ENCODE measurements at places on chromosomes 6 and 20.

GRCh38 chr6:149851461-149852110, 12.6 kb downstream of the LRP11 start:
- no peak for DNase-seq

GRCh38 chr6:135920689-135921088, 69.2 kb downstream of the PDE7B start:
- no peak for DNase-seq

DNA sequence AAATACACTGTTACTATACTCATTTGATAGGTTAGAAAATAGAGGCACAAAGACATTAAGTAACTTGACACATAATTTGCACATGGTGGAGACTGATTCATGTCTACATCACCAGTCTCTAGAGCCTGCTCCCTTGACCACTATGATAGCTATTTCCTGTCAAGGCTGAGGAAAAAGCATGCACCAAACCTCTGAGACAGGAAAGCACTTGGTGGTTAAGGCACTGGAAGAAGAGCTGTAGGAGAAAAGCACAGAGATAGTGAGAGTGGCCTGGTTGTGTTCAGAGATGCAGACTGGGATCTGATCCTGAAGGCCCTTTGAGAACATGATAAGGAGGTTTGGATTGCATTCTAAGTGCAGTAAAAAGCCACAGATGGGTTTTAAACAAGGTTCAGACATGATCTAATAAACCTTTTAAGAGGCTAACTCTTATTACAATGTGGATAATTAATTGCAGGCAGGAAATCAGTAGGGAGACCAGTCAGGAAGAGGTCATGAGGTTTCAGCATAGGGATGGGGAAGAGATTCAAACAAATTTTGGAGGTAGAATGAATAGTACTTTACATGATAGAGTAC, 168.9 kb downstream of the PHF3 start:
- no peak for DNase-seq

- no peak for DNase-seq
Measured at GRCh38 chr20:13041574-13042457, 33.0 kb downstream of the SPTLC3 start.

DNA sequence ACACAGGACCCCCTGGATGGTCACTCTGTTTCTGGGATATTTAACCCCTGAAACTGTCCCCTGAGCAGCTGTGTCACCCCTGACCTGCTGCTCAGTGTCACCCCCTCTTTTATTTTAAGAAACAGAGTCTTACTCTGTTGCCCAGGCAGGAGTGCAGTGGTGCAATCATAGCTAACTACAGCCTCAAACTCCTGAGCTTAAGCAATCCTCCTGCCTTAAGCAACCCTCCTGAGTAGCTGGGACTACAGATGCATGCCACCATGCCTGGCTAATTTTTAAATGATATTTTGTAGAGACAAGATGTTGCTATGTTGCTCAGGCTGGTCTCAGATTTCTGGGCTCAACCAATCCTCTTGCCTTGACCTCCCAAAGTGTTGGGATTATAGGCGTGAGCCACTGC, 21.5 kb upstream of the GTSF1L start:
- DNase-seq, result no peak

- no peak for DNase-seq
Measured at GRCh38 chr6:10511477-10511876, 9.7 kb upstream of the GCNT2 start.

DNA sequence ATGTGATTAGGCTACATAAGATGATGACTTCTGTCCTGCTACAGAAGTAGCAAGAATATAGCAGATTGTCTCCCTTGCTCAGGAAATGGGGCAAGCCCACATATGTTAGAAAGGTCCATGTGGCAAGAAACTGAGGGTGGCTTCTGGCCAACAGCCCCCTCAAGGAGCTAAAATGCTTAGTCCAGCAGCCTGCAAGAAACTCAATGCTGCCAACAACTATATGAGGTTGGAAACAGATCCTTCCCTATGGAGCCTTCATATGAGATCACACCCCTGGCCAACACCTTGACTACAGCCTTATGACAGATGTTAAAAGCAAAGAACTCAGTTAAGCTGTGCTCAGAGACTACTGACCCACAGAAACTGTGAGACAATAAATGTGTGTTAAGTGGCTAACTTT, 22.1 kb downstream of the PTPRT start:
- no peak for DNase-seq

DNA sequence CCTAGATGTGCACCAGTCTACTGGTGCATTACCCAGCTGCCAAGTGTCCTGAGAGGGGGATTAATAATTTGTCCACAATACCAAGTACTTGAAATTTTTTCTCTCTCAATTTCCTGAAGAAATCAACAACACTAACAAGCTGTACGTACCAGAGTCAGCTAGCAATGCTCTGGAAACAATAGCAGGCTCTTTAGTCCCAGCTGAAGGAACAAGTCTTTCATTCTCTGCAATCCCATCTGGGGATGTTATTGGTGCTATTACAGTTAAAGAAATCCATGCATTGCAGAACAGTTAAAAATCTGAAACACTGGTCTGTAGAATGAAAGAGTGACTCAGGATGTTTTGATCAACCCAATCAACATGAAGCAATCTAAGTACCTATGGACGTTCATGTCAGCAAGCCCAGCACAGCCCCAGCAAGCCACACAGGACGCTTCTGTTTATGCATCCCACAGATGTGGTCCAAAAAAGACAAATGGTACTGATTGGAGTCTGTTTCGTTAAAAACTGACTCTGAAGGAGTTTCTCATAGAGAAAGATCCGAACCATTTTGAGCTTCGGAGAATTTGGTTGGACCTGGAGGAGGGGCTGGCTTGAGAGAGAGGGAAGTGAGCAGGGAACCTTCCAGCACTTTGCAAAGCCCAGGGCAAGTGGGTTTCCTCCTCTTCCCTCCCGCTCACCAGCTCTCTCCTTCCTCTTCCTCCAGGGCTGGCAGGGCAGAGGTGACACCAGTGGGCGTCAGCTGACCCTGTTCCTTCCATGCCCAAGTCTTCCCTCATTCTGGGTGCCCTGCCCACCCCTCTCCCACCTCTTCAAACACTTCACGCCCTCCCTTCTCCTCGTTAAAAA, 11.9 kb downstream of the PRR18 start:
- no peak for DNase-seq

- DNase-seq, result peak; percentile 61
Measured at GRCh38 chr6:4775494-4776130, 592 bp upstream of the CDYL start.

DNA sequence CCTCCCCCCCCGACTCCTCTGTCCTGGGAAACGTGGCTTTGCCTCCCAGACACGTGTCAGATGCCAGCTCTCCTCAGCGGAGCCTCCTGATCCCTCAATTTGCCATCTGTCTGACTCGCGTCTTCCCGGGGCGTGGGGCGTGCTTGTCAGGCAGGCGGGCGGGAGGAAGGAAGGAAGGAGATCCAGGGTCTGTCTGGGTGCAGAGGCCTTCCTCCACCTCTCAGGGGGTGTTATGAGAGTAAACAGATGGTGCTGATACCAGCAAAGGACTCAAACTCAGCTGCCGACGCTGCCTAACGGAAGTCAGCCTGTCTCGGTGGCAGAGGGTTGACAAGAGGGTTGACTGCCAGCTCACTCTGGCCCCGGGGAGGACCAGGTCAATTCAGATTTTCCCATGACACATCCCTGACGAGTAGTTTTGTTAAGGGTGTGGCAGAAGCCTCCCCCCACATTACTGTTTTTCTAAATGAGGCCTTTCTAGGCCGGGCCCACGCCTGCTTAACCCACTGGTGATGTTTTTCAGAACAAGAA, 17.0 kb downstream of the UQCC2 start:
- peak; percentile 65 for DNase-seq

- no peak for DNase-seq
Measured at GRCh38 chr6:17877196-17877894, 110.1 kb downstream of the KIF13A start.

- DNase-seq, result no peak
Measured at GRCh38 chr6:154463573-154464419, 46.7 kb downstream of the CNKSR3 start.

DNA sequence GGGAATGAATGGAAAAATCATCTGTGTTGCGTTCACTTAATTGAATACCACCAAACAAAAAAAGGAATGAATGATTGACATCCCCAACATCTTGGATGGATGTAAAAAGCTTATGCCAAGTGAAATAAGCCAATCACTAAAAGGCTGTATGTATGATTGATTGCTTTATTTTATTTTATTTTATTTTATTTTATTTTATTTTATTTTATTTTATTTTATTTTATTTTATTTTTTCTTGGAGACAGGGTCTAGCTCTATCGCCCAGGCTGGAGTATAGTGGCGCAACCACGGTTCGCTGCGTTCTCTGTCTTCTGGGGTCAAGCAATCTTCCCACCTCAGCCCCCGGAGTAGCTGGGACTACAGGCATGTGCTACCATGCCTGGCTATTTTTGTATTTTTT, 263.3 kb downstream of the CDKAL1 start:
- no peak for DNase-seq
